T-helper 9 cell (primary cell): ENCODE measurements at places on chromosomes 4 and X.
A peak's percentile ranks its signal among the peaks of the same experiment; 100 is the strongest.

DNA sequence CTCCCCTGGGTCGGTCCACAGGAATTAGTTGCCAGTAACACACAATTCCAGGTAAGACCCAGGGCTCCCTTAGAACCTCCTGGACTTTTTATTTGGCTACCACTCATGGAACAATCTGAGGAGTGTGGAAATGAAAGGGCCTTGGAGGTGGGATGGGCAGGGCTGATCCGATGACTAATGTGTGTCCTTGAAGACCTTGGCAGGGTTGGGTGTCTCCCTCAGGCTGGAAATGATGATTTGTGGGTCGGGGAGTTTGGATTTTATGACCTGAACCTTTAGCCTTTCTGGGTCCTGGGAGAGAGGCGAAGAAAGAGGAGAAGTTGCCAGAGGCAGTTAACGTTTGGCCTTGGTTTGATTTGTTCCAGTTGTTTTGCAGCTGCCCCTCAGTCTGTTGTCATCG lies 425.0 kb downstream of the MID1IP1 start:
- no peak for DNase-seq

GRCh38 chrX:131063613-131064012 lies 5.5 kb downstream of the ARHGAP36 start:
- no peak for DNase-seq

GRCh38 chrX:56762220-56762619 lies 33.2 kb downstream of the NBDY start:
- DNase-seq = no peak

DNA sequence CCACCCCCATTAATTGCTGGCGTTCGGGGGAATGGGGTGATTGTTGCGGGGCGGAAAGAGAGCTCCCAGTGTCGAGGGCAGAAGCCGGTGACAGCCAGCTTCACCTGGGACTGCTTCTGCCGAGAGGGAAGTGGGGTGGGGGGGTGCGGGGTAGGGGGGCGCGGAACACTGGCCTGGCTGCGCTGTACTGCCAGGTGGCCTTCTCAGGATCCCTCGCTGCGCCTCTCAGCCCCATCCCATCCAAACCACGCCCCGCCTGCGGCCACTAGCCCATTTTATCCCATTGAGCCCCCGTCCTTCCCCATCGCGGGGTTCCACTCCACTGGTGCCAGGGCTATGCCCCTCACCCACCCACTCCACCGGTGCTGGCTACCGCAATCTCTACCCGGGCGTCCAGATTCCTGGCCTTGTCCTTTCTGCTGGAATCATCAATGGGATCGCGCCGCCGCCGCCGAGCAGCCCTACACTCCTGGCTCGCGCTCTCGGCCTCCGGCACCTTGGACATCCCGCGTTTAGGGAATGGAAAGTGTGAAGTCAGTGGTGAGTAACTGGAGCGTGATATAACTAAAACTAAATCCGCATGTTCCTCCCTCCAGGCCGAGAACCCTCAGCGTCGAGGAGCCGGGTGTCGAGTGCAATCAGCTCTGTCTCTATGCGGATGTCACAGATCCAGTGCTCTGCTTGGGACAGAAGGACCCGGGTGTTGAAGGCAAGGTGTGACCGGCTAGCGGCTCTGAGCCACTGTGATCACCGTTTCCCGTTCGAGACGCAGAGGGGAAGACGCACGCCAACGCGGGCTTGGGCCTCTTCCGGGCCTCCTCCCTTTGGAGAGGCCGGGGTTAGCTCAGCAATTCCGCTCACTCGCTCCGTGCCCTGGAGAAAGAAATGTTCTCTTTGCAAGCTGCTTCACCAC lies 20.5 kb downstream of the NKX3-2 start:
- no peak for DNase-seq

- no peak for DNase-seq
Measured at GRCh38 chr4:113468165-113469022, 293.1 kb downstream of the CAMK2D start.

GRCh38 chr4:80495865-80496264 lies 160.3 kb downstream of the CFAP299 start:
- DNase-seq = no peak

DNA sequence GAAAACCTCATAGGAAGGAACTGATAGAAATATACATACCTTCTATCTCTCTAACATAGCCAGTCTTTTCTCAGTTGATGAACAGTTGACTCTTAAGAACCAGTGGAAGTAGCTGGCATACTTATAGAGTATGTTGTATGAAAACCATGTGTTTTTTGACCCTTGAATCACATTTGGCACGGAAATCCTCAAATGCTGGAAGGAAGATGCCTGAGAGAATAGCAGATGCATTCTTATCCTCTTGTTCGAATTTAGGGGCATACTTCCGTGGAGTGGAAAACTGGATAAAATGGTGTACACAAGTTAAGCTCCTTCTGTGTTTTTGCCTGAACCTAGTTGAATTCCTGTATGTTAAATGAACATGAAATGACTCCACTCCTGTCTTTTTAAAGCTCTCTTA lies 145.5 kb downstream of the PCDH7 start:
- no peak for DNase-seq

DNA sequence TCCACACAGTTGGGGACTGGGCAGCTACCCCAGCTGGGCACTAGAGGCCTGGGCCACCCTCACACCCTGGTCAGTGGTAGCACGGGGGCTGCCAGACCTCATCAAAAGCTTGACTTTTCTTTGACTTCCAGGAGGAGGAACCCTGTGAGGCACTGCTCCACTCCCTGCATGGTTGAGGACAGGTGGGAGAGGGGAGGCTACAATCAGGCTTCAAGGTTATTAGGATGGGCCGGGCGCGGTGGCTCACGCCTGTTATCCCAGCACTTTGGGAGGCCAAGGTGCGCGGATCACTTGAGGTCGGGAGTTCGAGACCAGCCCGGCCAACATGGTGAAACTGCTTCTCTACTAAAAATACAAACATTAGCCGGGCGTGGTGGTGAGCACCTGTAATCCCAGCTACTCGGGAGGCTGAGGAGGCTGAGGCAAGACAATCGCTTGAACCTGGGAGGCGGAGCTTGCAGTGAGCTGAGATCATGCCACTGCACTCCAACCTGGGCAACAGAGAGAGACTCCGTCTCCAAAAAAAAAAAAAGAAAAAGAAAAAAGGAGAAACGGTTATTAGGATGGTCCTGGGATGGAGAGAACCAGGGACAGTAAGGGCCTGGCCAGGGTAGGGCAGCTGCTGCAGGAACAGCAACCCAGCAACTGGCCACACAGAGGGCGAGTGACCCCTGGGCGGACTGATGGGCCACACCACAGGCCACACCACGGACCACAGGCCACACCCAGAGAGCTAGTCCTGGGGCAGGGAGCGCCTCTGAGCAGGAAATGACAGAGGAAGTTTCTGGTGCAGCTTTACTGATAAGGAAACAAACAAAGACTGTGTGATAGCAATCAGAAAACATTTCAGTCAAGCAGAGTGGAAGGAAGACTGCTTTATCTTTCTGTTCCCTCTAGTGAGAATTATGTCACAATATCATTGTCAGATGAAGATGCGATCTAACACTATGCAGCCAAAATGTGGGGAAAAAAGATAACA lies 20.5 kb upstream of the OPN1LW start:
- peak; percentile 18 for DNase-seq

DNA sequence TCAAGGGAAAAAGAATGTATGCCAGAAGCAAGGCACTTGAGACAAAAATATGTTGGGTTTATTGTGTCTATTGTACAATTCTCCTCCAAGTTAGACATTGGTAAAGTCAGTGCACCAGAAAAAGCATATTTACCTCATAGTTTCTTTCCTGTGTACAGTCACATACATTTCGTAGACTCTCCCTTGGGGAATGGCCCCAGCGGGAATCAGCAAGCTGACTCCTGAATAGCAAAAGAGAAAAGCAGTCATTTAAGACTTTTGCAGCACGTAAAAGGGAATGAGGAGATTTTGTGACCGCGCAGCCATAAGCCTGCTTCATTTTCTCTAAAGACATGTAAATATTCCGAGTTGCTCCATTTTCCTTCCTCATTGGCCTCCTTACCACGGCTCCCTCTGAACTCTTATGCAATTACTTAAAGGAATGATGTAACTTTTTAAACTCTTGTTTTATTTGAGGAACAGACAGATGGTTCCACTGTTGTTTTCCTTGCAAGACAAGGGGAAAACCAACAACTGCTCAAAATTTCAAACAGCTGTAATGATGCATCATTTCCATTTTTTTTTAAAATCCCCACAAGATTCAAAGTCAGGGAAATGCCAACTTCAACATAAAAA lies 332.7 kb downstream of the UNC5C start:
- no peak for DNase-seq

DNA sequence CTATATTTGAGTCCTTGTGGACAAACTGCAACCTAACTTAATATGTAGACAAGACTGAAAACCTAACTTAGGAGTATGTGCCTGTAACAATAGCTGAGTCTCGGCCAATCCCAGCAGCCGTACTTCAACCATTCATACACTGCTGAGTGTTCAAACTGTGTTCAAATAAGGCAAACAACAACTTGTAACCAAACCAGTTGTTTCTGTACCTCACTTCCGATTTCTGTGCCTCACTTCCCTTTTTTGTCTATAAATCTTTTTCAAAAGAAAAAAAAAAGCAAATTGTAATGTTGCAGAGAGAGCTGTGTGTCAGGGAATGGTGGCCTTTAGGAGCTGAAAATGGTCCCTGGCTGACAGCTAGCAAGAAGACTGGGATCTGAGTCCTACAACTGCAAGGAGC lies 46.0 kb downstream of the GEMIN8 start:
- no peak for DNase-seq

DNA sequence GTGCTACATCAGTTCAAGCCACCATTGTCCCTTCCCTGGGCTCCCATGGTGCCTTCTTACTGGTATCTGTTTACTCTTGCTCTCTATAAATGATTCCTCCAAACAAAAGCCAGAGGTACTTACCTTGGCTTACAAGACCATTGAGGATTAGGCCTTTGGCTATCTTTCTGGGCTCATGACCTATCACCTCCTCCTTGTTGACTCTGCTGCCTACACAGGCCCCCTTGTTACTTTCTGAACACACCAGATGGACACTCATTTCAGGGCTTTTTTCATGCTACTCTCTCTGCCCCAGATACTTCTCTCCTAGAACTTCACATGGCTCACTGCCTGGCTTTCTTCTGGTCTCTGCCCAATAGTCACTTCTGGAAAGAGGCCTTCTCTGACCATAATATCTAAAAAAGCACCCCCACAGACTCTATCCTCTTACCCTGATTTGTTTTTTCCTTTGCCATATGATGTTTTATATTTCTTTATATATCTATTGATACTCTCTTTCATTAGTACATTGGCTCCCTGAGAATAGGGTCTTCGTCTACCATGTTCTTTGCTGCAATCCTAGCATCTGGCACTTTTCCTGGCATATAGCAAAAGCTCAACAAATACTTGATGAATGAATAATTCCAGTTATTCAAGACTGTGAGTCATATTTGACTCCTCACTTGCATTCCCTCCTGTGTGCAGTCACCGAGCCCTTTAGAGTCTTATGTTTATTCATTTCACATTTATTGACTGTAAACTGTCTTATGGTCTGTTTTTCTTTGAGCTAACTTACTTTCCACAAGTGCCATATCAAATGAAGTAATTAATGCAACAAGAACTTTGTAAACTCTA lies 27.1 kb upstream of the TAPT1 start:
- DNase-seq = no peak

DNA sequence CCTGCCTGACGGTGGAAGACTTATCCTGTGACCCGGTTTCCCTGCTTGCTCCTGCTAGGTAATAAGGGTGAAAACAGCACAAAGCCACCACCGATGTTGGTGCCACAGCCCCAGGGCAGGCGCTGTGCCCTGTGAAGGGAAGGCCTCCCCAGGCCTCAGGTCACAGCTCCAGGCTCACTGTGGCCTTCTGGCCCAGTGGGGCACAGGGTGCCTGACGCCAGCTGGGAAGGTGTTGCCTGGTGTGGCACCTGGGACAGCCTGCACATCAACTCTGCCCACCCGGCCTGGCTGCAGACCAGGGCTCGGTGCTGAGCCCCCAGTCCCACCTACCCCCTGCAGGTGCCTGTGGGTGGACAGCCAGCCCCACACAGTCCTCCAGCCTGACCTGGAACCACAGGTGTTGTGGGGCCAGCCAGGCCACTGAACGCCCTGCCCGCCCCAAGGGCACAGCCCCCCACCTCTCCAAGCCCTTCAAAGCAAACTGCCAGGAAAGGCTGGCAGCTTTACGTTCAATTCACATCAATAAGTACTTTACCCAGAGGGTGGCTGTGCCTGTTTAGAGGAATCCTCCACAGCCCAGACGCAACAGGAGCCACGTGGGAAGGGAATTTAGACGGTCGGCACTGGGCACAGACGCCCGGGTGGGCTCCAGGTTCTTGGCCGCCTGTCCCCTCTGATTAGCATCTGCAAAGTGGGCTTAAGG lies 54.3 kb downstream of the ZFYVE28 start:
- DNase-seq = no peak

DNA sequence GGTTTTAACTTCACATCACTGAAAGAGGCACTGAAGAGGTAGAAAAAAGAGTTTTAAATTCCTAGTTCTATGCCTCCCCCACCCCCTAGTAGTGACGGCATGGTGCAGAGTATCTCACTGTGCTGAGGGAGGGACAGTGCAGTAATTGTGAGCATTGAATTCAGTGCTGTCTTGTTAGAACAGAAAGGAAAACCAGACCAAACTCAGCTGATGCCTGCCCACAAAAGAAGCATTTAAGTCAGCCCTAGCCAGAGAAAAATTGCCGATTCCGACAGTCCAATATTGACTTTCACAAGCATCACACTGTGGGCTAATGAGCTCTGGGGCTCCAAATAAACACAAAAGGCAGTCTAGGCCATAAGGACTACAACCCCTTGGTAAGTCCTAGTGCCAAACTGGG lies 417.7 kb downstream of the AR start:
- DNase-seq = no peak

GRCh38 chr4:165994701-165995100 lies 121.7 kb downstream of the TLL1 start:
- no peak for DNase-seq

DNA sequence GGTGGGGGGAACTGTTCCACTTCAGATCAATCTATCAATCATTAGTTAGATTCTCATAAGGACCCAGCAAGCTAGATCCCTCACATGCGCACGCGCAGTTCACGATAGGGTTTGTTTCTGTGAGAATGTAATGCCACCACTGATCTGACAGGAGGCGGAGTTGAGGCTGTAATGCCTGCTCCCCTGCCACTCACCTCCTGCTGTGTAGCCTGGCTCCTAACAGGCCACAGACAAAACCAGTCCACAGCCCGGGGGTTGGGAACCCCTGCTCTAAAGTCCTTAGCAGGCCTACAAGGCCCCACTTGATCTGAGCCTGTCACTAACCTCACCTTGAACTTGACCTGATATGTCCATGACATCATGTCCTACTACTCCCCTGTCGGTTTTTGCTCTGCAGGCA lies 30.3 kb downstream of the ARL9 start:
- DNase-seq = no peak
